ENCODE measurements at places on chromosomes 12 and 14.

GRCh38 chr12:121131941-121132341, 735 bp upstream of the P2RX7 start:
- no peak for DNase-seq

GRCh38 chr12:29147731-29148595, 1.1 kb upstream of the FAR2 start:
- peak; percentile 41 for DNase-seq

DNA sequence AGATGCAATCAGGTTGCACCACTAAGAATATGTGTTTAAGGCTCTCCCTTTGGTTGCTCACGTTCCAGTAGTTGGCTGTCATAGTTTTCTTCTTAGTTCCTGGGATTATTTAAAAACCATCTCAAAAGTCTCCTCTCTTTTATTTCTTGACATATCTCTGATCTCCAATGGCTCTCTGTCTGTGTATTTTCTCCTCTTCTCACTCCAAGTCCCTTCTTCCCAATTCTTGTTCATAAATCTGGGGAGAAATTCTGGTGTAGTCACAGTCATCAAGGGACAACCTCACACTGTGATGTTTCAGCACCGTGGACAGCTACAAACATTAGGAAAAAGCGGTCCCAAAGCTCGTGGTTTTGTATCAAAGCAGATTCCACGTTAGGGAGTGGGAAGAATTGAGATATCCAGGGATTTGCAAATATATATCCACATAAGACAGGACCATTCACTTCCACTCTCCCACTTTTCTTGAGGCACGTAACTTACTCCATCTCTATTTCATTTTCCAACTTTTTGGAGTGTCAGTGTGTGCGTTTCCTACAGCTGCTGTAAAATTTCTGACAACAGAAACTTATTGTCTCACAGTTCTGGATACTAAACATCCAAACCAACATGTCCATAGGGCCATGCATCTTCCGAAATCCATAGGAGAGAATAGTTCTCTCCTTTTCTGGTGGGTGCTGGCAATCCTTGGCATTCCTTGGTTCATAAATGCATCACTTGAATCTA, 80.6 kb upstream of the TMEM233 start:
- peak; percentile 18 for DNase-seq

GRCh38 chr12:125135906-125136305, 70.7 kb downstream of the AACS start:
- no peak for DNase-seq

- DNase-seq: no peak
These were observed 61.2 kb upstream of the VASH1 start for GRCh38 chr14:76699939-76700590.

DNA sequence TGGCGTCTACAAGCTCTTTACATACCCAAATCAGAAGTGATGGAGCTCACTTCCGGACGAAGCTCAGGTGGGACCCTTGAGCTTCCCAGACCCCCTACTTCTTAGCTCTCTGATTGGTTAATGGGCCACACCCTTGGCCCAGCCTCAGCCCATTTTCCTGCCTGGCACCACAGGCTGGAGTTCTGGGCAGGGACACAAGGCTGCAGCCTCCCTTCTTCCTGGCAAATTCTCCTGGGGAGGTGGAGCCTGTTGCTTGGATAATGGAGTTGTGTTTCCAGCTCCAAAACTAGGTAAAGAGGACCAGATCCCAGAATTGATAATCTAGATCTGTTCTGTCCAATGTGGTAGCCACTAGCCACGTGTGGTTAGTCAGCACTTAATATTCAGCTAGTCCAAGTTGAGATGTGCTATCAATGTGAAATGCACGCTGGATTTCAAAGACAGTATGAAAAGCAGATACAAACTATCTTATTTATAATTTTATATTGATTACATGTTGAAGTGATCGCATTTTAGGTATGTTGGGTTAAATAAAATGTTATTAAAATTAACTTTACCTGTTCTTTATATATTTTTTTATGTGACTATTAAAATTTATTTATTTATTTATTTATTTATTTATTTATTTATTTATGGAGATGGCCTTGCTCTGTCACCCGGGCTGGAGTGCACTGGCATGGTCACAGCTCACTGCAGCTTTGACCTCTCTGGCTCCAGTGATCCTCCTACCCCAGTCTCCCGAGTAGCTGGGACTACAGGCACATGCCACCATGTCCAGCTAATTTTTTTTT, 12.6 kb upstream of the FAIM2 start:
- DNase-seq: no peak

- DNase-seq: no peak
These were observed 74.7 kb downstream of the RPS6KA5 start for GRCh38 chr14:90985601-90986242.

GRCh38 chr14:69615121-69615495, 3.7 kb downstream of the SUSD6 start:
- no peak for DNase-seq

GRCh38 chr14:26965490-26965889, 367.7 kb upstream of the NOVA1 start:
- no peak for DNase-seq

GRCh38 chr14:23009483-23009938, 432 bp downstream of the C14orf93 start:
- DNase-seq: no peak

- peak; percentile 84 for DNase-seq
These were observed 41.3 kb upstream of the CTDSP2 start for GRCh38 chr12:57887631-57888408.

DNA sequence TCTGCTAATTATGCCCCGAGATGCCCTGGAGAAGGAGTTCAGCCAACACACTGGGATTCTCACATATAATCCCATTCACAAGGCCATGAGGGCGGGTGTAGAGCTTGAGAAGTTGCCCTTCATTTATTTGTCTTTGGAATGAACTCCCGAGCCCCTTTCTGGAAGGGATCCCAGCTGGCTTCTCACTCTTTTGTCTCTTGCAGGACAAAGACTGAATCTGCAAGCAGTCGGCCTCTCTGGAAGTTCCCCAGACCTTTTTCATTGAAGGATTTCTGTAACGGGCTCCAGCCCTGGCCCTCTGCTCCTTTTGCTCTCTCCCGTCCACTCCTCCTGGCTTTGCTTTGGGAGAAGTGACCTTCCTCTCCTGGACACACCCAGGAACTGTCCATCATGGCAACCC, 163.3 kb upstream of the SFSWAP start:
- DNase-seq: no peak

- no peak for DNase-seq
These were observed 13.0 kb upstream of the TPCN1 start for GRCh38 chr12:113208041-113208934.

GRCh38 chr12:69170293-69170692, 69.1 kb upstream of the CPSF6 start:
- no peak for DNase-seq

DNA sequence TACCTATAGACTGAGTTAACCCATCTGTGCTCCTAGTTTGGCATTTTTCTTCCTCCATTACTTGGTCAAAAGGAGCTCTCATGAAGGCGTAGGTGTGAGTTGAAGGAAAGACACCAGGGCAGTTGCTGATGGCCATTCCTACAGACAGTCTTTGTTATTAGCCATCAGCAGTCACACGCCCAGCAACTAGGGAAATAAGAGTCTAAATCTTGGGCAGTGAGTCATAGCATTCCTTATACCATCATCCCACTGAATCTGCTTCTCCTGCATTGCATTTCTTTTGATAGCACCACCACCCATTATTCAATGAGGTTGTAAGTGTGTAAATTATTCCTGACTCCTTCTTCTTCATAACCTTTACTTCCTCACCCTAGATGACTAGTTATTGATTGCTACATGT, 150.9 kb upstream of the IGF1 start:
- DNase-seq: peak; percentile 95

GRCh38 chr14:78834766-78835451, 664.7 kb downstream of the NRXN3 start:
- no peak for DNase-seq

GRCh38 chr12:108948367-108948766, 68.5 kb downstream of the DAO start:
- DNase-seq: no peak

DNA sequence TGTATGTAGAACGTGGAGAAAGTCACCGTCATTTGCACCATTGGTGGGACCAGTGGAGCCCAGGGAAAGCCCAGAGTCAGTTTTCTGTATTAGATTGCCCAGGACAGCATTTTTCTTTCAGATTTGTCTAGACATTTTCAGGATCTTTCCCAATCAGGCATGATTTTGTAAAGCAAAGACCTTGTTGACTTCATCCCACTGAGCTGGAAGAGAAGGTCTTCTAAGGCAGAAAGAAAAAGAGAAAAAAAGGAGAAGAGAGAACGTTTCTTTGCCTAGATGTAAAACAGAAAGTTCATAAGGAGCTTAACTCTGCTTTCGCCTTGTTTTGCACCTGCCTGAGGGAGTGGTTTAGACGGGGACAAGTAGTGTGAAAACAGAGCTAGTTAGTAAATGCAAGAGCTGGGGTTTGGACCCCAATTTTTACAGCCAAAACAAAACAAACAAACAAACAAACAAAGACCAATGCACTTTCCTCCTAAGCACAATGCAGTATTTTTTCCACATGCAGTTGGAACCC, 273.1 kb downstream of the ZFP36L1 start:
- DNase-seq: no peak

GRCh38 chr12:89694542-89694941, 14.1 kb downstream of the ATP2B1 start:
- no peak for DNase-seq

DNA sequence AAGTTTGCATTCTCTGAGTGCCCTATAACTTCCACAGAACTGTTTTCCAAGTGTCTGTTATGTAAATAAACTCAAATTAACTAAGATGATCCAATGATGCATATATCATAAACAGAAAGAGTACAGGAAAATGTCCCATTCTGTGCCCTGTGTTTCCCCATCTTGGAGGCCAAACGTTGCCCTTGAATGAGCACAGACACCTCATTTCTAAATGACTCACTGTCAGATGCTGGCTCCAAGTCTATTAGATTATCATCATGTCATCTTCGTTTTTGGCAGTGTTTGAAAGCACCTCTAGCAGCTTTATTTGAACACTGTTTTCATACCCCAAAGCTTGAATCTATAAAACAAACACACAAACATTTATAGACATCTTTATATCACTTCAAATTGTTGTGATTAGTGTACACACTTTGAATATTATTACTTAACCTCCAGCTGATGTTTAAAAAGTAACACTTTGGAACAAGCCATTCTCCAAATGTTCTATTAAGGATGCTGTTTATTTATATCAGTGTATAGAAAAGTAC, 424.2 kb downstream of the NOVA1 start:
- DNase-seq: no peak

DNA sequence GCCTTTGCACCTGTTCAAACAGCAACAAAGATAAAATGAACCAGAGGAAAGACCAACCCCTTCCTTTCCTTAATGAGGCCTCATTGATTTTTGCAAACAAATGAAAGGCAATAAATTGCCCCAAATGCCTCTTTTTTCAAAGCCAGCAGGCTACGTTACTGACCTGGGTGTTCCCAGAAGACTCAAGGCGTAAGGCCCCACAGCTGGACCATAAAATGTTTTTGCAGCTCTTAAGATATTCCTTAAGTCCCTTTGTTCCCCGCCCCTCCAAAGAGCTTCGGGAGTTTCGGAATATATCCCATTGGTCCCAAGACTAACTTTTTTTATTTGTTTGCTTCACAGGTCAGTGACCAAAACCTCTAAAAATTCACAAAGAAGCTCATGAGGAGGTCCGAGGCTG, 462.9 kb upstream of the PRICKLE1 start:
- no peak for DNase-seq

GRCh38 chr14:105214324-105214915, 33.3 kb upstream of the NUDT14 start:
- DNase-seq: no peak

DNA sequence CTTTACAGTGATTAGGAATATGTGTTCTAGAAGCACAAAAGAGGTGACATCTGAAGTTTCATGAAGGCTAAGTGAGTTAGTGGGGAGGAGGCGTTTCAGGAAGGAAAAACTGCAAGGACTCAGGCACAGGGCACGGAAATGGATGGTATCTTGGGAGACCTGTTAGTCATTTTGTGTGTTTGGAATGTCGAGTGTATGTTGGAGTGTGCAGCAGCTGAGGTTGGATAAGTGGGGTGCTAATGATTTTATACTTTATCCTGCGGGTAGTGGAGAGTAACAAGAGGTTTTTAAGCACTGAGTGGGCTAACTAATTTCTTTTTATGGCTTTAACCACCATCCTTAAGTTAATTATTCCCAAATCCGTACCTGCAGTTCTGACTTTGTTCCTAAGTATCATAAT, 571.5 kb upstream of the FBXO33 start:
- DNase-seq: no peak

DNA sequence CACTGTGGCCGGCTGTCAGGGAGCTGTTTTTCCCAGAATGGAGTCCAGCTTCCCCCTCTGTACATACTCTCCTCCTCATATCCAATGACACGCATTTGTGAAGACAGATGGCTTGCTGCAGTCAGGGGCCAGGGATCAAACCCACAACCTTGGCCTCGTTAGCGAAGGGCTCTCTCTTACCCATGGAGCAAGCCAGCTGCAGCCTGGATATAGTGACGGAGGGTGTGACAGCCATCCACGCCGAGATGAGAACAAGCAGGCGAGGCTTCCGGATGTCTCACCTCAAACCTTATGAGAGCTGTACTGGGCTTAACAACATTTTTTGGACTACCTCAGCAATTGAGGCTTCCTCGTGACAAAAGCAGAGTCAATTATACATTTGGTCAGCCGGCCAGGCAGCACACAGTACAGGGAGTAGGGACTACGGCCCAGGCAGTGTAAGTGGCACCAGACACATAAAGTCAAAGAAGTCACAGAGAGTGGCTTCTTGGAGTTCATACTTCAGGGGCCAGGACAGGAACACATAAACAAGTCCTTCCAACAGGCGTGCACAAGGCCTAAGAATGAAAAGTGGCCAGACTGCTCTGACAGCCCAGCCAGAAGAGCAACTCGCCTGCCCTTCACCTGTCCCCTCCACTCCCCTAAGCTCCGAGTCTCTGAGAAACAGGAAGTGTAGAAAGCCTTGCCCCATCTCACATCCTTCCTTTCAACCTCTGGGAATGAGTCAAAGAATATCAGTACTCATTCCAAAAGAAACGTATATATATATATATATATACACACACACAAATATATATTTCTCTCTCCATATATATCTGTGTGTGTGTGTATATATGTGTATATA, 115.1 kb downstream of the TTC7B start:
- no peak for DNase-seq

GRCh38 chr14:70904373-70904772, 2.9 kb upstream of the PCNX1 start:
- no peak for DNase-seq
